Activated CD4-positive, alpha-beta T cell treated with anti-CD3 and anti-CD28 coated beads for 1 hour (primary cell): ENCODE measurements at places on chromosomes 2 and 18.

DNA sequence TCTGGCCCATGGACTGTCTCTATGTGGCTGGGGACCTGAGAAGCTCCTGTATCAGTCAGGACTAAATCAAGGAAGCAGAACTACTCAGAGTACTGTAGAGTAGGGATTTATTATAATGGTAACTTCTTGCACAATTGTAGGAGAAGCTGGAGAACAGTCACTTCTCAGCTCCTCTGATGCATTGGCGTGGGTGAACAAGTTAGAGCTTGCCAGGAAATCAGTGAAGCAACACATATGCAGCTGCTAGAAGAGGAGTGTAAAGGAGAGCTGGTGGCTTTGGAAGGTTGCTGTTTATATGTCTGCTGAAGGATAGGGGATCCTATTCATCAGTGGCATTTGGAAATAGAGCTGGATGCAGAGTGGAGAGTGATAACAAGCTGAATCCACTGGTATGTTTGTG is 215.5 kb upstream of the CWC22 start:
- no peak for DNase-seq

DNA sequence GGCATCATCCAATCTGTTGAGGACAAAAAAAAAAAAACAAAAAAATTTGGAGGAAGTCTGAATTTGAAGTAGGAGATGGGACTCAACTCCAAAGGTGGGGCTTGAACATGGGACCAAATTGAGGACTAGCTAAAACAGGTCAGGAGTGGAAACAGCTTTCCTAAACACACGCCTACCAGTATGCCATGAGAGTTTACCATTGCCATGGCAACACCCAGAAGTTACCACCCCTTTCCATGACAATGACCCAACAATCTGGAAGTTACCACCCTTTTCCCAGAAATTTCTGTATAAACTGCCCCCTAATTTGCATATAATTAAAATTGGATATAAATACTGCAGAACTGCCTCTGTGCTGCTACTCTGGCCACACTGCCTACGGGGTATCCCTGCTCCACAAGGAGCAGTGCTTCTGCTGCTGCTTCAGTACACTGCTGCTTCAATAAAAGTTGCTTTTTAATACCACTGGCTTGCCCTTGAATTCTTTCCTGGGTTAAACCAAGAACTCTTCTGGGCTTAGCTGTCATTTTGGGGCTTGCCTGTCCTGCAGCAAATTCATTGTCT is 73.3 kb upstream of the FSIP2 start:
- DNase-seq, result no peak

DNA sequence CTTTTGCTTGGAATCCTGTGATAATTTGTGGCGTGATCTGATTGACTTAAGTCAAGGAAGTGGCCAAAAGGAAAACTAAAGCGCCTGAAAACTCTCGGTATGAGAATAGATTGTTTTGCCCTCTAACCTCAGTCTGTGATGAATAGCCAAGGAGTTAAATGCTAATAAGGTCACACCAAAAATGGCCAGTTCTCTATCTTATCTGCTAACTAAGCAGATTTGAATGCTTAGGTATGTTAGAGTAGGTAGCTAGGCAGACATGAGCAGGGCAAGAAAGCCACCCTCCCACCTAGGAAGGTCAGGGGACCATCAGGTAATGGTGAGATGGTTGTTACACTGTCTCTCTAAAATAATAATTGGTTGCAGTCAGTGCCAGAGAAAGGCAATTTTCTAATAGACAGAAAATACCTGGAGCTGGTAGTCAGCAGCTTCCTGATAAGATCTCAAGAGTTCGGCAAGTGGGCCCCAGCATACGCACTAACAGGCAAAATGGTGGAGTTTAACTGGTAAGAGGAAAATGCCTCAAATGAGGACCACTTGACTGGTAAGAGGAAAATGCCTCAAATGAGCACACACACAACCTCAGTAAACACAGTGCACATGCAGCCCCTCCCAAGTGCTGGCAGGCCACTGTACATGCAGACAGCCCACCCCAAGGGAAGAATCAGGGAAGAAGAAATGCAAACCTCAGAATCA is 468.4 kb downstream of the MBD2 start:
- DNase-seq, result no peak

GRCh38 chr2:25032094-25032493 is 9.8 kb upstream of the EFR3B start:
- DNase-seq, result no peak

DNA sequence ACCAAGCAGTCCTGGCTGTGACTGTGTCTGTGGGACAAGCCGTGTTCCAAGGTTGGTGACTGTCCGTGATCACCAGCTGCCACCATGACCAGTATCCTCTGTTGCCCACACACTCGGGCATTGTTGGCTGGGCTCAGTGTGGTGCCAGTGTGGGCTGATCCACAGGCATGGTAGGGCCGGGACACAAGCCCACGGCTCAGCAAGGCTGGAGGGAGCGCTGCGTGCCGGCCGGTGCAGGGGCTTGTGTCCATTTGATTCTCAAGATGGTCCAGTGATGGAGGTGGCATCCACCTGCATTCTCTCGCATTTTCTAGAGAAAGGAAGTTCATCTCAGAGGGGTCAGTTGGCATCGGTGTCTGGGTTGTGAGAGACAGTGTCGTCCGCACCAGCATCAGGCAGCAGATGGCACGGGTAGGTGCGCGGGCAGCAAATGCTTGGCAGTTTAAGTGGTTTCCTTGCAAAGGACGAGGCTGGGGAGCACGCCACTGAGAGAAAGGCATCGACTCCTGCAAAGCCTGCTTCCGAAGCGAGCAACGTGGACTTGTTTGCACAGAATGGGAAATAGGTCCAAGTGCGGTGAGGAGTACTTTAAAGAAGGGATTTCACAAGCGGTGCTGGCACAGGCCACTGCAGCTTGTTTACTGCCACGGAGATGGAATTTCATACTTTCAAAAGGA is 20.9 kb downstream of the TWIST2 start:
- no peak for DNase-seq

GRCh38 chr18:36095936-36096519 is 28.7 kb upstream of the RPRD1A start:
- DNase-seq, result no peak

GRCh38 chr2:171670655-171671054 is 16.6 kb upstream of the DYNC1I2 start:
- DNase-seq, result no peak

DNA sequence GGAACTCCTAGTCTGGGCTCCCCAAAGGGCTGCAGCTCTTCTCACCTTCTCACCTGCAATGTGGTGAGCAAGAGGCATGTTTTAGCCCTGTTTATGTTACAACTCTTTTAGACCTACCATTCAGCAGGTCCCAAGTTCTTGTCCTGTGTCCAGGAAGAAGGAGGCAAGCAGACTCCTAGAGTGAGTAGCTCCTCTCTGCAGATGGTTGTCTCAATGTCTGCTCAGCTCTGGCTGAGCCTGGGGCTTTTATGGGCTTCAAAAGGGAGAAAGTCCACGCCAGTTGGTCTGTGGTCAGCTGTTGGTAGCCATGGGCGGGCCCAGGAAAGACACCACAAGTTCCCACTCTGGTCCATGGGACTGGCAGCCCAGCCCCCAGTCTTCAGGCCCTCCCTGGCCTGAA is 148.1 kb upstream of the HS6ST1 start:
- DNase-seq, result no peak

DNA sequence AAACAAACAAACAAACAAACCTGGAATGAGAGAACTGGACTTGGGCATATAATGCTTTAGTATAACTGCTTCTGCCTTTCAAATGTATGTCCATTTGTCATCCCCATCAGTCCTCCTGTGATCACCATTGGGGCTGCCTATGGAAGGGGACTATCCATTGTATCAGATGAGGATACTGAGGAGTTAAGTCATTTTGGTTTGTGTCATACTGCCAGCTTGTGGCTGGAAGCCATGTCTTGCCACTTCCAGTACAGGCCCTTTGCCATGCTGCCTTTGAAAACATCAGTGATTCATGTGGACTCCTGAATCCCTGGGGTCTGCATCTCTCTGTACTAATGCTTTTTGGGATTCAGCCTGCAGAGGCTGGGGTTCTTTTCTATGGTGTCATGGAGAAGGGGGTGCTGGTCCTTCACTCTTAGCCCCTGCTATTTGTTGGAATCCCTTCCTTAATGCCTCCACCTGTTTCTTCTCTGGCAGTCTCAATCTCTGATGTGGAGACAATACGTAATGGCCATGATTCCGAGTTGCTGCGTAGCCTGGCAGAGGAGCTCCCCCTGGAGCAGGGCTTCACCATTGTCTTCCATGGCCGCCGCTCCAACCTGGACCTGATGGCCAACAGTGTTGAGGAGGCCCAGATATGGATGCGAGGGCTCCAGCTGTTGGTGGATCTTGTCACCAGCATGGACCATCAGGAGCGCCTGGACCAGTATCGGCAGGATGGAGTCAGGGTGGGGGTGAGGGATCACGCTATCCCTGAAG is 10.6 kb downstream of the PLCD4 start:
- DNase-seq, result no peak

GRCh38 chr2:48633143-48633542 is 15.5 kb downstream of the GTF2A1L start:
- DNase-seq, result no peak

DNA sequence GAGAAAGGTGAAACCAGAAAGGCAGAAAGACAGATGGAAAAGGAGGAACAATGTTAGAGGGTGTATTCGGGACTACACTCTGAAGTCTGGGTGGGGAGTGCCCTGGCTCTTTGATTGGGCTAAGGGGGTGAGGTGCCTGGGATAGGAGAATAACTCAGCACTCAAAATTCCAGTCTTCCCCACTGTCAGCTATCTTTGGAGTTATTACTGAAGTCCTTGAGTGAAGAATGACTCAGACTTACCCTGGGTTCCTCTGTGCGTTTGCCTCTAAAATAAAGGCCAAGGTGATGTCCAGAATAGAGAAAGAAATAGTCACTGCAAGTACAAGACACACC is 151.8 kb upstream of the SERPINE2 start:
- no peak for DNase-seq

DNA sequence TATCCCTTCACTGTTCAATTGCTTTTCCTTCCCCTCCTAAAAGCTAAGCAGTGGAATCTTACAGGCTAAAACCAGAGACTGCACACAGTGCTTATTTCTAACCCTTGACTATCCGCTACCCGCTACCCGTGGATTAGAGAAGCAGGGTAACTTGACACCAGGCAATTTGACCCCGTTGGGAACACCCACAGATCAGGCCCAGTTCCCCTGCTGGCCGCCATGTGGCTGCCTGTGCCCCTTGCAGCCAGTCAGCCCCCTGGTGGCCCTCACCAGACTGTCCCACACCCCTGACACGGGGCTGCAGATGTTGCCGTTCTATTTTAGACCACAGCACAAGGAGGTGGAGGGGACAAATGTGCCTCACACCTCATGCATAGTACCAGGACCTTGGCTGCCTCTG is 74.8 kb downstream of the TXNL1 start:
- no peak for DNase-seq

GRCh38 chr2:105142239-105142638 is 99.3 kb upstream of the GPR45 start:
- DNase-seq, result no peak

GRCh38 chr2:82731824-82732223 is 1727.3 kb downstream of the SUCLG1 start:
- no peak for DNase-seq

DNA sequence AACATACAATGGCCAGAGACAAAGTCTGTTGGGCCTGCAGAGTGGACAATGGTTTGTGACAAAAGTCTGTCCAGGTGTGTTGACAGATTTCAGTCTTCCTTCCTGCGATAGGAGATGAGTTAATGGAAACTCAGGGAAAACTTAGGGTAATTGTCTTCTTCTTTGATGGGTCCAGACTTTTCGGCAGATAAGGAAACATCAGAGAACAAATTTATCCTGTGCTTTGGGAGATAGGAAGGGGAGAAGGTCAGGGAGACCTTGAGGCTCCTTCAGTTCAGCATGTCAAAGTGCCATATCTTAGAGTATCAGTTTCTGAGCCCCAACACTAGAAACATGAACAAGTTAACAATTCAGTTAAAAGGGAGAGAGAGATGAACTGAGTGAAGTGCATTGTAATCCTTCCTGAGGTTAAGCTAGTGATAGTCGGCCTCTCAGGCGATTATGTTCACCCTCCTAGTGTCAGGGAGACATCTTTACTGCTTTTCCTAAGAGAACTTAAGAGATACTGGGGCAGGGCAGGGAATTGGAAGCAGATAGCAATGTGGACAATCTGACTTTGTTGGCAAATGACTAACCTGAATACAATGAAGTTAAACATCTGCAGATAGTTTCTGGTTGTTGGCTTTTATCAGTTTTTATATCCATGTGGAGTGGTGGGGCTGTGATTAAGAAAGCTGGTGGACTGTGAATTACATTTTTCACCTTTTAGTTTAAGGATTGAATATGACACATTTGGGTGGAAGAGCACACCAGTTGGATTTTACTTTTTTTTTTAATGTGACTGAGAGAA is 248.8 kb upstream of the FN1 start:
- DNase-seq, result no peak

DNA sequence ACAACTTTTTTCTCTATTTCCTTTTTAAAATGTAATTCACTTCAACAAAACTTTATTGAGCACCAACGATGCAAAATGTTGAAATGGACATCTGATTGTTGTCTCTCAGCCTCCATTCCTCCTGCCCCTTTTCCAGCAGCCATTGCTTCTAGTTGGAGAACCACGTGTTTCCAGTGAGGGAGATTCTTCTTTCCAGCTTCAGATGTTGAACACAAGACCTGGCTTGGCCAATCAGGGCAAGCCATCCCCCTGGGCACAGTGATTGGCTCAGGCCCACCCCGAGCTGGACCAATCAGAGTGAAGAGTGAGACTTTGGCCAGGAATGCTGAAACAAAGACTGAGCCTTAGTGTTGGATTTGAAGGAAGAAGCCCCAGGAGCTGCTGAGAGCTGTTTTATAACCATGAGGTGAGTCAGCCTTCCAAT is 59.0 kb downstream of the E2F6 start:
- DNase-seq, result no peak

- DNase-seq, result no peak
Observed at GRCh38 chr2:68741805-68742306, 7.2 kb downstream of the ARHGAP25 start.

DNA sequence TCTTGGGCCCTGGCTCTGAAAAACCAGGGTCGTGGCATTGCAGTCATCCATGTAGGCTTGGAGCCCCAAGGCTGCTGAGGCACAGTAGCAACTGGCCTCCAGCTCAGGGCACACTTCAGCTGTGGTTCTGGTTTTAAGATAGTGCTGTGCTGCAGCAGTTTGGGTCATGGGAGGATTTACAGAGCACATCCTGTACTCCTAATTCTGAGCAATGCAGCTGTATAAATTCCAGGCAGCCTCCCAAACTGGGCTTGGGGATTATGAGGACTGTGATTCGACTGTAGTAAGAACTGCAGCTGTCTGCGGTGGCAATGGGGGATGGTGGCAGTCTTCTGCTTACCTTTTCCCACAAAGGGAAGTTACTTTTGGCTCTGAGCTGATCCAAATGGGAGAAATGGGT is 536.3 kb upstream of the GCFC2 start:
- no peak for DNase-seq

DNA sequence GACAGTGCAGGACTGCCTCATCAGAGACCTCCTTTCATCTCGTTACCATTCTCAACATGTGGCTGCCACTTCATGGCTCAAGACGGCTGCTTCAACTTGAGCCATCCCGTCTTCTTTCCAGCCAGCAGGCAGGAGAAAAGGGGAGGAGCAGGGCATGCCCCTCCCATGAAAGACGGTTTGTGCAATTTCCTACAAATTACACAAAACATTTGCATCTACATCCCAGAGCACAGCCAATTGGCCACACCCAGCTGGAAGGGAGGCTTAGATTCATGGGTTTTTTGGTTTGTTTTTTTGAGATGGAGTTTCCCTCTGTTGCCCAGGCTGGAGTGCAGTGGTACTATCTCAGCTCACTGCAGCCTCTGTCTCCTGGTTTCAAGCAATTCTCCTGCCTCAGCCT is 11.8 kb downstream of the UCN start:
- DNase-seq, result no peak
